ENCODE measurements at places on chromosomes 6 and 20.

GRCh38 chr6:126886106-126886505 is 232.4 kb upstream of the RSPO3 start:
- DNase-seq: no peak

- DNase-seq: no peak
Observed at GRCh38 chr20:42749556-42749955, 440.1 kb downstream of the PTPRT start.

DNA sequence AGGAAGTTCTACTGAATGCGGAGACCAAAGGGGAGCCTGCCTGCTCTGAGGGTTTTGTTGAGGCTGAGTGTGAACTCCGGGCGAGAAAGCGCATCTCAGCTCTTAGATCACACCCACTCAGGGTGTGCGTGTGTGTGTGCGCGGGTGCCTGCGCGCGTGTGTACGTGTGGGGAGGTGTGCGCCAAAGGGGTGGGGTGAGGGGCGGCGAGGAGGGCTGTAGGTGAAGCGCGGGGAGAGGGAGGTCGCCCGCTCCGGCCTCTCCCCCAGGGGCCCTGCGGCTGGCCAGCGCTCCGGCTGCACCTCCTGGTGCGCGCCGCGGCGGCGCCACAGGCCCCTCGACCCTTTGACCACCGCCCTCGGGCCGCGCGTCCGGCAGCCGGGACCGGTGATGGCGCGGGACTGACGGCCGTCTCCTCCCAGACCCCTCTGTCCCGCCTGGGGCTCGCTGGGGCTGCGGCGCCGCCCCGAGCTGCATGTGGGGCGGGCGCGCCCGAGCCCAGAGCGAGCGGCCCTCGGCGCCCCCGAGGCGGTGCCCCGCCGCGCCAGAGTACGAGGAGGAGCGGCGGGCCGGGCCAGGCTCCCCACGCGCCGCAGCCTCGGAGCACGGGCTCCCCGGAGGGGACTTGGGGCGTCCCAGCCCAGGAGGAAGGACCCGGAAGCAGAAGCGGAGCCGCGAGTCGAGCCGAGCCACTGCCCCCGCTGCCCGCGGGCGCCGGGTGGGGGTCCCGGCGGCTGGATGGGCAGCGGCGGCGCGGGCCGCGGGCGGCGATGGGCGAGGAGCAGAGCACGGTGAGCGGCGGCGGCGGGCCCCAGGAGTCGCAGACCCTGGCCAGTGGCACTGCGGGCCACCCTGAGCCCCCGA is at the start of gene RNF217:
RNF217 (plus strand) TSS at position 661 of the 862 bp plus-strand sequence; CDS start at position 769, 108 bp downstream.
- DNase-seq: peak; percentile 86

DNA sequence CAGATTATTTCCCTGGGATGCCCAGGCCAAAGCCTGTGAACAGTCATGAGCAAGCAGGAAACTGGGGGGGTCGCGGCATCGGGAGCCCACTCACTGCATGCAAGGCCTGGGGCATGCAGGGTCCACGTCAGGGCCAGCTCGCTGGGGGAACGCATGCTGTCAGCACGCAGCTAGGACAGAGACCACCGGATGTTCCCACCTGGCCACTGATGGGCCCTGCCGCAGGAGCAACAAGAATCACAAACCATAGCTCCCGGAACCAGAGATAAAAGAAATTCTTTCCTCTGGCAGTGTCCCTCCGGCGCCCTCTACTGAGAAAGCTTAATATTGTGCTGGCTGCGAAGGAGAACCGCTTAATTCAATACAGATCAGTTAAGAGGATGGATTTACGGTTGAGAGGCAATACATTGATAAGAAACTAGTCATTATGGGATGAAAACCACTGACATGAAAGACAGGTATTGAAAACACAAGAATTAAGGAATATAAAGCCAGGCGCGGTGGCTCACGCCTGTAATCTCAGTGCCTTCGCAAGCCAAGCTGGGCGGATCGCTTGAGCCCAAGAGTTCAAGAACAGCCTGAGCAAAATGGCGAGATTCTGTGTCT is 32.6 kb downstream of the C6orf15 start:
- DNase-seq: no peak

DNA sequence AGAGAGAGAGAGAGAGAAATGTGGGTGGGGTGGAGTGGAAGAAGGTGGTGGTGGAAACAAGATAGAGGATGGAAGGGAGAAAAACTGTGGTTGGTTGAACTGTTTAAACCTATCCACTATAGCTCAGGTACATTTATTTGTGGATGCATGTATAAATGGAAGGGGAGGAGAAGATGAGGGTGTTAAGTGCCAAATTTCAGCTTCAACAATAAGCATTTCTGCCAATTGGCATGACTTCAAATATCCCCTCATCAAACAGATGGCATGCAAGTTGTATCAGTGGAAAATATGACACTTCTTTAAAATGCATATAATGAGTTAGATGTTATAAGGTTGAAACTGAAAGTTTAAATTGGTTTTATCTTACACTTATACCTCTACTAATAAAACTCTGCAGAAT is 216.1 kb downstream of the LMBRD1 start:
- no peak for DNase-seq

GRCh38 chr6:12845224-12846004 is 128.8 kb downstream of the PHACTR1 start:
- no peak for DNase-seq

DNA sequence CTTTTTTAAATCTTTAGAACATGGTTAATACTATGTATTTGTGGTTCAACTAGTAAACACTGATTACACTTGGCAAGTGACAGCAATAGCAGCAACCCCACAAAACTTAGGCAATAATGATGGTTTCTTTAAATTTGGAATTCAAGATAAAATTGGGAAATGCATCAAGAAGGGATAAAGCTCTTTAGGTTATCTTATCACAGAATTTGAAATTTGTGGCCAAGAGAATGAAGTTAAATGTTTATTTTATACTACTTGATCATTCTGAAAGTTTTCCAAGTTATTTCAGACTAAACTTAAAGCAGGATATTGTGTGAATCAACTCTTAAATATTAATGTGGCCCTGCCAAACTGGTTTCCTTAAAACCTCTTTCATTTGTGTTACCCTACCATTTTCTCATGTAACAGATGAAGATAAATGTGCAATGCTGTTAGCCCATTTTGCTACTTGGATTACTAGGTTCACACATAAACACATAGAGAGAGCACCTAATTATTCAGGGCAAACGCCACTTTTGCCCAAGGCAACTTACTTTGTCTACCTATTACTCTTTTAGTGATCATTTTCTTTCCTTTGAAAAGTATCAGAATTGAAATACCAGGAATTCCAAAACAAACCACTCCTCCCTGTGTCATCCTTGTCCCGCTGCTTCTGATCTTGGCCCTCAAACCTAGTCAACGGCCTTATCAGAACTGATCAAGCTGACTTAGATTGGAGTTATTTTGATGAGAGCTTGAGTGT is 186.7 kb upstream of the TENT5A start:
- no peak for DNase-seq

DNA sequence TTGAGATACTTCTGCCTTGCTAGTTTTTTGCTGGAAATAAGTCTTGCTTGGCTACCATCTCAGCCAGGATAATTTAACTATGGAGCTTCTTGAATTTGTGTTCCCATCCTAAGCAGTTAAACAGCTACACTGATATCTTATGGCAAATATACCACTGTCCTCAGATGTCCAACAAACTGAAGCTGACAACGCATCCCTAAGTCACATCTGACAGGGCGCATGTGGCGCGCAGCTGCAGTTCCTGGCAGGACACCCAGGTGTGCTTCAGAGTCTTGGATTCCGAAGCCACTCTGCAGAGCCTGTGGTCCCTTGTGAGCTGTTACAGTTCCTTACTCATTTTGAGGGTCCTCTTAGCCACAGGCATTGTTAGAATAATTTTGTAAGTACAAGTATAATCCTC is 127.9 kb downstream of the WDR27 start:
- DNase-seq: no peak

DNA sequence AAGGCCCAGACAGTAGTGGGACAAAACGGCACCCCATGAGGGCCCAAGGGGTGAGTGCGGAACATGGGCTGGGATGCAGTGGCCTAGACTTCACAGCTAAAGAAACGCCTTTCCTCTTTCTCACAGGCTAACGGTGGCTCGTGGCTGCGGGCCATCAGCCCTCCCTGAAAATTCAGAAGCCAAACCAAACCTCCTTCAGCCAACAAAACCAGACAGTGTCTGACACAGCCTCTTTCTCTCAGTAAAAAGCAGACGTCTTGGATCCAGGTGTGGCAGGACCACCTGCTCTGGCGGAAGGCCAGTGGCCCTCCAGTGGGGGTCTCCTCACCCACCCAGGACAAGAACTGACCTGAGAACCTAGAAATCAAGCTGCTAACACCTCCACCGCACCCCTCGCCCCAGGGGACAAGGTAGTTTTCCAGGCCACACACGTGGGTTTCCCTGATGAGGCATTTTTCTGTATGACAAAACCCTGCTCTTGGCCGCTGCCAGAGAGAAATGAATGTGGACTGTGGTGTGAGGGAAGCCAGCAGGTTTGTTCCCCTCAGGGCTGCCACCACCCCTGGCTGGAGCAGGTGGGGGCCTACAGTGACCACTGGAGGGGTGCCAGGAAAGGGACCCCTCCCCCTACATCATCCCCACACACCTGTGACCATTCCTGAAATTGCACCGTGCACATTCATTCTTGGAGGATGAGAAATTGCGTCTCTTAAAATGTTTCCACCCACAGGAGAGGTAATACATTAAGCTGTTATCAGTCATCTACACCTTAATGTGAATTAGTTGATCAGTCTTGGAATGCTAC is 76.8 kb upstream of the PIM1 start:
- no peak for DNase-seq

DNA sequence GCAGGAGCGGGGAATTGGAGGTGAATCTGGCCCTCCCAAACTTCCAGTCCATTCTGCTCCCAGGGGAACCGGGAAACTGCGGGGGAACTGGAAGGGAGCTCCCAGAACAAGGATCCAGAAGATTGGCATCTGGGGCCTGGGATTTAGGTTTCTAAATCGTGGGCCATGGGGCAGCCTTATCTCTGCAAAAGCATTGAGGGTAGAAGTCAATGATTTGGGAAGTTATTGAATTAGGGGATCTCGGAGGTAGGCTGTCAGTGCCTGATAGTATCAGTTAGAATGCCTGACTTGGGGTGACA is 45.1 kb downstream of the HNF4A start:
- DNase-seq: no peak

DNA sequence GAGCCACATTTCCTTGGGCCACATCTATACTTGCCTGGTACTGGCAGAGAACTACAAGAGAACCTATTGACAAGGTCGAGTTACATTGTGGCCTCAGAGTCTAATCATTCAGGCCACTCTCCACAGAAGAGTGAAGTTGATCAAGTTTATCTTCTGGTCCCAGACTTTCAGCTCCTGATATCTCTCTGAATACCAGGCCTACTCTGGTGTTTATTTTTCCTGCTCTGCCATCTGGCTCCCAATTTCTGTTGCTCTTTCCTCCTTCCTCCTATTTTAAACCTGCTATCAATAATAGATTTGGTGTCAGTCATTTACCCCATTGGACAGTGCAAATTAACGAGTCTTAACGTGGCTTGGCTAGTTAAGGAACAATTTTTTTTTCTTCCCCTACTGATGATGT is 46.6 kb downstream of the SCGN start:
- no peak for DNase-seq

- DNase-seq: no peak
Observed at GRCh38 chr6:89034586-89035251, 45.8 kb upstream of the PNRC1 start.

DNA sequence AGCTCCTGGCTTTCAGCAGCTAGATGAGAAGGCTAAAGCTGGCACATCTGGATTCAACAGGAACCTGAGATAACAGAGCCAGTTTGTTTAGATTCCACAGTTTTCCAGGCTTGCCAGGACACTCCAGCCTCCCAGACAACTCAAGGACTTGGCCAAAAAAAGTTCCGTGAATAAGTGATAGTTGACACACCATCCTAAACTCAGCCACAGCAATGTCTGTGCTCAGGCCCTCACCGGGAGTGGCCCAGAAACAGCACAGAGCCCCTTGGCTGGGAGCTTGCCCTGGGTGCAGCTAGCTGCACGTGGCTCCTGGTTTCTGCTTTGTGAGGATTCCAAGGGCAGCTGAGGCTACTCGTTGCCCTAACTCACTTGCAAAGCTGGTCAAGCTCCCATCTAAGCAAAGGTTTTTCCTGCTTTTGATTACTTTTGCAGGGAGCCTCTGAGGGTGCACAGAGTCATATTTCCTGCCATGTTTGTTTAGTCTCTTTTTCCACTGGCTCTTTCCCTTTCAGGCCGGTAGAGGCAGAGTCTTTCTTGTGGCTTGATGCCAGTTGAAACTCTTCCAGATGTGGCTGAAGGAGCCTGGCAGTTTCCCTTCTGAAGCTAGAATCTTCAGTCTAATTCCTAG is 118.3 kb upstream of the ECI2 start:
- DNase-seq: no peak

DNA sequence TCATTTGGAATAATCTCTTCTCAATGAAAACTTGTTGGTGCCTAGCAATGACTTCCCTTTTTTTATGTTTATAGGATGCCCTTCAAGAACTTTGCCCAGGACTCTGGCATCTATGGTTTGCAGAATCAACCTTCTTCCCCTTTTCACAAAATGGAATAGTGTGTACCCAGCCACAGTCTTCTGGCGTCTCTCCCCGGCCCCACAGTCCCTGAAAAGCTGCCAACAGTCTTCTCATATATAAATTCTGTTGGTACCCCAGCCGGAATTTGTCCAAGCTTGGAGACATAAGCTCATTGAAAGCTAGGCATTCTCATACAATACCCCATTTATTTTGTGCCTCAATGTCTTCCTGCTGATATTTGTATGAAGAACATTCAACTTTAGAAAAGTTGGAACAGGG is 26.4 kb upstream of the MCM3 start:
- no peak for DNase-seq

DNA sequence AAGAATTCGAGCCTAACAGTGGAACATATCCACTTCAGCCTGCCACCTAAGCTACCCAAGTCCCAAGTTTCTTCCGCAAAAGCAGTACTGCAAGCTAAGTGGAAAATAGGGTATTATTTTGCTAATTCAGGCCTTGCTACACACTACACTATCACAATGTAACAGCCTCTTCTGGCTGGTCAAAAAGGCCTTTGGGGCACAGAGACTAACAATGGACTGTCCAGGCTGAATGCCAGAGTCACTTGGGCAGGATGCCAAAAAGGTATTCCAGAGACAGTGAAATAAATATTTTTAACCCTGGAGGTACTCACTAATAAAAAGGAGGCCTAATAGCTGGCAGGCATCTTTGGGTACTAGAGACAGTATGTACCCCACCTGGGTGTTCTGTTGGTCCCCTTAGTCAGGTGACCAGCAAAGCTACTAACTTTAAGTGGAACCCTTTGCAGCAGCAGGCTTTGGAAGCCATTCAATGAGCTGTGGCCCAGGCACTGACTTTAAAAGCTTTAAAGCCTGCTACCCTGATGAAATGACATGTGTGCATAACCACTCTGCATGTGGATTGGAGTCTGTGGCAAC is 692.1 kb downstream of the HTR1B start:
- no peak for DNase-seq

GRCh38 chr20:25623225-25623735 is 534 bp downstream of the NANP start:
- no peak for DNase-seq

DNA sequence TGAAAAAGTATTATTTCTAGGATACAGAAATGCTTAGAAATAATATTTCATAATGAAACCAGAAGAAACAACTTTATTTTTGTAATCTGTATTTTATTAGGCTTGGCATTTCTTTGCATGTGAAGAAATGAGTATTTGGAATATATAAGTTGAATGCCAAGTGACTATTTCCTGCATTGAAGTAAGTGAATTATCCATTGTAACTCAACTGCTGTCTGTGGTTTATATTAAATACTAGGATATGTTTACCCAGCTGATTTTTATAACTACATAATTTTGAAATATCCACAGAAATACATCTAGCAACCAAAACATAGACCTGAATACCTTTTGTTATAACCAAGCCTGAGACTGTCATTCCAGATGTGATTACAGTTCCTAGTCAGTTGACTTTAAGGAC is 207.6 kb downstream of the THBS2 start:
- no peak for DNase-seq

- no peak for DNase-seq
Observed at GRCh38 chr20:19964289-19965265, 52.6 kb upstream of the NAA20 start.

All from coronary artery (tissue), 2 donors.